Activated CD4-positive, alpha-beta T cell treated with anti-CD3 and anti-CD28 coated beads, Interleukin-2, amount 50 U/mL, for 48 hours (primary cell): ENCODE measurements at places on chromosomes 6 and 20.

DNA sequence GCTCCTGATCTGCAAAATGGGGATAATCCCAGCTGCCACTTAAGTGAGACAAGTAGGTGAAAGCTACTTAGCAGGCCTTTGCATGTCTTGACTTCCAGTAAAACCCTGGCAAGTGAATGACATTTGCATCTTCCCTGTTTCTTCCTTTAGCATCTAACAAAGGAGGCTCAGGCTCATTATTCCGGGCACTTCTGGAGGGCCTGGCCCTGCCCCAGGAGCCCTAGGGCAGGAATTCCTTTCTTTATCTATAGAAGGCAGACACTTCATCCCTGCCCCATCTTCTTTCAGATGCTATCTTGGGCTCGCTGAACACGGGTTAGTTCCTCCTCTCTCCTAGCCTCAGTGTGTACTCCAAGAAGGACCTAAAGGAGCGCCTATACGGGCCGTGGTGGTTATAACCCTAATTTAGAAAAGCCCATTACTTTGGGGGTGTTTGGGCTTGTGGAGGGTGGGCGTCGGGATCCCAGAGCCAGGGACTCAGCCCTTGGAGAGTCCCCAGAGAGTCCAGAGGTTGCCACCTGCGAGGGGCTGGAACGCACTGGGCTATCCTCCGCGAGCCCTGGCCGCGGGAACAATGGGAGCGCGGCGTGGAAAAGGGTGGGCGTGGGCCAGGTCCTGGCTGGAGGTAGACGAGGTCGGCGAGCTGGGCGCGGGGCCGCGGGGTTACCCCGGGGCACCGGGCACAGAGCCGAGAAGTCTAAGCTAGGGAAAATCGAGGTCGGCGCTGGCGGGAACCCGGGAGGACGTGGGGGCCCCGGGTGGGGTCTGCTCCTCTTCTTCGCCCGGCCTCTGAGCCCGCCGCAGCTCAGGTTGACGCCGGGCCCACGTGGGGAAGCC lies 62.8 kb upstream of the EPB41L1 start:
- no peak for DNase-seq

- no peak for DNase-seq
Observed at GRCh38 chr6:74177506-74177905, 481.5 kb downstream of the CD109 start.

GRCh38 chr6:5995949-5996713 lies 10.6 kb downstream of the NRN1 start:
- peak; percentile 54 for DNase-seq

- DNase-seq = no peak
Observed at GRCh38 chr6:46948699-46949098, 27.0 kb upstream of the ADGRF5 start.

DNA sequence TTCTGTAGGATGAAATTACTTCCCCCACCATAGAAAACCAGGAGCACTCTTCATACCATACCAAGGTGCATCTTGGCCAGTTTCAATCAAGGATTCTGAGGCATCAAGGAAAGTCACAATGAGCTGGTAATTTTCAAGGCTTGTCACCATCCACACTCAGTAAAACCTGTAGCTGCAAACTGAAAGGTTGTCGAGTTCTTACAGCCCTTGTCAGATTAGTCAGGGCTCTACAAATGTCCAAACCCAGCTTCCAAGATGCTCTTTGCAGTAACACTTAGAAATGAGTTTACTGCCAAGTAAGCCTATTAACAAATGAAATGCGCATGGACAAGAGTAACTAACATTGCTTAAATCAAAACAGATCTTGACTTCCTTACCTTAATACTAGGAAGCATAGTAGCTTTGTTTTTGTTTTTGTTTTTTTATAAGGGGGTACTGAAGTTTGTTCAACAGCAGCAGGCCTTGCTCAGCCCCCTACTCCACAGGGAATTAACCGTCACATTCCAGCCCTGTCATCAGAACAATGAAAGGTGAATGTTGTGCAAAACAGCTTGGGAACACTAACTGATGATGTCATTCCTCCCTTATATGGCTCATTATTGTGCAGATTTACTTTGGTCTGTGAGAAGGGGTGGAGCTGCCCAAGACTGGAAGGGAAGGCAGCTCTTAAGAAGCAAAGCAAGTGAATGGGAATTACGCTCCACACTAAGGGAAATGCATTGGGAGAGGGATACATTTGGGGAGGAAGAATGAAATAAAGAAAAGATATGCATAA lies 49.9 kb upstream of the TMEM30A start:
- DNase-seq = no peak

- no peak for DNase-seq
Observed at GRCh38 chr20:6702144-6702543, 65.3 kb upstream of the BMP2 start.

DNA sequence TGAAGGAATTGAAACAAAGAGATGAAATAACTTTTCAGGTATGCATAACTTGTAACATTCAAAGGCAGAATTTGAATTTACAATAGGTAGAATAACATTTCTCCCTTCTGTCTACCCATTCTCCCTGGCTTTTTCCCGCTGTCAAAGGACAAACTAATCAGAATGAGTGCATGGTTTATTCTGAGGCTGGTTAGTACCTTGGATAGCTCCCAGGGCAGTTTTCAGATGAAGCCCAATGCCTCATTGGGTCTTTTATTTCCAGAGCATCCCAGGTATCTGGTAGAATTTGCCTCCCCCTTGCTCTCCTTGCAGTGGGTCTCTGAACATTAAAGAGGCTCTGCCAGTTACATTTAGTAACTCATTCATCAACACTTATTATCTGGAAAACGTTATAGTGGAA lies 665.5 kb downstream of the BCKDHB start:
- no peak for DNase-seq

DNA sequence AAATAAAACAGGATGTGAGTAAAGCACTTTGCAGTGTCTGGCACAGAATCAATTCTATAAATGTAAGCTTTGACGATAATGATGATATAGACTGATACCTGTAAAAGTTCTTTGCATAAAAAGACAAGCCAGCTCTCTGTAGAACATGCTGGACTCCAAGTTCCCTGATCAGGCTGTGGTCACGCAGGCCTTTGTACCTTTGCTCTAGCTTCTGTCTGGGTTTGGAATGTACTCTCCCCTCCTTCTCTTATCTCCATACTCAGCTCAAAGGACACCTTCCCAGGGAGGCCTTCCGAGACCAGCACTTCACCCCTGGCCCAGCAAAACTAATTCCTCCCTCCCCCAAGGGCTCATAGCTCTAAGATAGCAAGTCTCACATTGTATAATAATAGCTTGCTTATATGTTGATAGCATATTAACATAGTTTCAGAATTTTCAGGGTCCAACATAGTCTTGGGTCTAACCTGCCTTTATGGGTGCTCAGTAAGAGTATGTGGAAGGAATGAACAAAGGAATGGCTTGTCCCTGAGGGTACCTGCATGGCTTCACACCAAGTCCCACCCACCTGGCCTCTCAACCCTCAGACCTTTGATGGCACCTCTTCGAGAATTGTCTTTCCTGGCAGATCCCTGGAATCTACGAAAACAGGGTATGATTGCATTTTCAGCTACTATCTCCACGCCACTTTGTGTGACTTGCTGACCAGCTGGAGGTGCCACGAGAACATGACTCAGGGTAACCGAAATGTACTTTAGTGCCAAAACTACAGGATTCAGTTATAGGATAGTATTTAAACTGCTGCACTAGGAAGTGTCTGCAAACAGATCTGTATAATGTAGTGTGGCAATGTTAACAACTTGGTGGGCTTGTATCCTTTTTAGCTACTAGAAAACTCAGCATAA lies 41.7 kb upstream of the PIM1 start:
- DNase-seq = no peak

- DNase-seq = no peak
Observed at GRCh38 chr6:168238159-168238909, 81.2 kb downstream of the DACT2 start.

DNA sequence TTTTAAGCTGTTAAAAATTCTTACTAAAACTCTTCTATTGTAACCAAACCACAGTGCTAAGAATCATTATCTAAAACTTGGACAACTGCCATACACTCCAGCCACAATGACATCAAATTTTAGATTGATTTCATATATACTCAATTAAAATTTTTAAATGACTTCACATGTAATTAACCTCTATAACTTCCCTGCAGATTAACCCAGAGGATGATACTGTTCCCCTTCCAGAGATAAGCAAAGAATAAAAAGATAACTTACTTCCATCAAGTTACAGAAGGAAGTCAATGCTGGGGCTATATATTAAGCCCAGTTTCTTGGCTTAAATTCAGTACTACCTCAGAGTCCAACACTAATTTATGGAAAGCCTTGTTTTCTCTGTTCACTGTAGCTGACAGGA lies 71.3 kb downstream of the ARHGAP18 start:
- DNase-seq = no peak

DNA sequence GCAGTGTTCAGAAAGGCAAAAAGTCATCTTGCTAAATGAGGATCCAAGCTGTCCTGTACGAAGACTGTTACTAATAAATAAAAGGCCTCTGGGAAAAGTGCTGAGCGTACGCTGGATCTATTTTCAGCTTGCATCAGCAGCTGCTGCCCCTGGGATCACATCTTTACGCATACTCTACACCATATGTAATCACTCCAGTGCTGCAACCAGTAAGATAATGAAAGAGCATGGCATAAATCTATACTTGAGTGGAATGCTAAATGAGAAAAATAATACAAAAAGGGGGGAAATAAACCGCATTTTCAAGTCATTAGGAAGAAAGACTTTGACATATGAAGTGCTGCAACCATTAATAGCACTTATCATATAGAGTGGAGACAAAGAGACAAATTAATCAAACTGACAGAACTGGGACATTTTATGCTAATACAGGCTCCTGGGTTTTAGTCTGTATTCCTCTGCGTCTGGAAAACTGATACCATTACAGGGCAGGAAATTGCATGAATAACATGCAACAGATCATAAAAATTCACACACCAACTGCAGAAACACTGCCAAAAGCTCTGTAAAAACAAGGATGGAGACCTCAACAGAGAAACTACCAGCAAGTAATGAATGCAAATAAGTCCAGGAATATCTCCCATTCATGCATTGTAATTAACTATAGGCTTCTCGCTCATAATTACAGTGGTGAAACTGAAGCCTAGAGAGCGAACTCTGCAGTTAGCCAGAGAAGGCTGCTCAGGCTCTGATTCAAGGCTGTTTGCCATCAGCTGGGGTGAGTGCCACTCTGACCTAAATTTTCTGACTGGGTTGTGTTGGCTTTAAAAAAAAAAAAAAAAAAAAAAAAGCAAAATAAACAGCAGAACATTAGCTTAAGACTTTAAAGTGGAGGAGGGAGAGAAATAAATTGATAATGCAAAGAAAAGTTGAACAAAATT lies 83.8 kb downstream of the GJA10 start:
- DNase-seq = no peak

DNA sequence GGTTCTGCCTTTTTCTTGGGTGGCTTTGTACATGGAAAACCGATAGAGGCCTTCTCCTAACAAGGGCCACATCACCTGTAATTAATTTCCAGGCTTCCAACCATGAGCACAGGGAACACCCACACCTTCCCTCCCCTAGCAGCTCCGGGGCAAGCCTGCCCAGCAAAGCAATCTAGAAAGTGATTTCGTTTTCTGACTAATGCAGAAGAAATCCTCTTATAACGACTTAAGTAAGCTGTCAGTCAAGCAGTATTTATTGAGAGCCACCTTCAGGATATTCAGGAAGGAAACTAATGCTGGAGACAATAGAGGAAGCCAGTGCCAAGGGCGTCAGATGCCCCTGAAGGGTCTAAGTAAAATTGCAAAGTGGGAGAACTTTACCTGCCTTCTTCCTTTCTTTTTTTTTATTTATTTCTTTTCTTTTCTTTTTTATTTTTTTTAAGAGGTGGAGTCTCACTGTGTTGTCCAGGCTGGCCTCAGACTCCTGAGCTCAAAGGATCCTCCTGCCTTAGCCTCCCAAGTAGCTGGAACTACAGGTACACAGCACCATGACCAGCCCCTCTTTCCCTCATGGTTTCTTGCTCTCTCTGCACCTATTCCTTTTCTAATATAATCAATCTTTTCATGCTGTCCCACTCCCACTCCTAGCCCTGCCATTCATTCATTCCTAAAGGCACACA lies 67.5 kb upstream of the MBOAT1 start:
- DNase-seq = no peak

DNA sequence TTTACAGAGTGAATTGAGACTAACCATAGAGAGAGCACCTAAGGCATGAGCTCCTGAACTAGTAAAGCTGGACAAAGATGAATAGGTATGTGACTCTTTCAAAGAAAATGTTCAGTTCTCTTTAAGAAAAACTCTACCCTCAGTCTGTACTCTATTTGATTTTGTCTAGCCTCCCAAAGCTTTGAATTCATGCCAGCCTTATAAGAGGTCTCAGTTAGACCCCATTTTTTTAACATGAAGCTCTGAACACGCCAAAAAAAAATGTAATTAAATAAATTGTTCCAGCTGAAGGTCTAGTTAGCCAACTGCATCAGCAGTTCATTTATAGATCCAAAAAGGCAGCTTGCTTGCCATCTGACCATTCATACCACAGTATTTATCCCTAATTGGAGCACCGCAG lies 71.6 kb downstream of the COL9A1 start:
- DNase-seq = no peak

GRCh38 chr6:115643762-115644161 lies 416.9 kb downstream of the FRK start:
- no peak for DNase-seq

DNA sequence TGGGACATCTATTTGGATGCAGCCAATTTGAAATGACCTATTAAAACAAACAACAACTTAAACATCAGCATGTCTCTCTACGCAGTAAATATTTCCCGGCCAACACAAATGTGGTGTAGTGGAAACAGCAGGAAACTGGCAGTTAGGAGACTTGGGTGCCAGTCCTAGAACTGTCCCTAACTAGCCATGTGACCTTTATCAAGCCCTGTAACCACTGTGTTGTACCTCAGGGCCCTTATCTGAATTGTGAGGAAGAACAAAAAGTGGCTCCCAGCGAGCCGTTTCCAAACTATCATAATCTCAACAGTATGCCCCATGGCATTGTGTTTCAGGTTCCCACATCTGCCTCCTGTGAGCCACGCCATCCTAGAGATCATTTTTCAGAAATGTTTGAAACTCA lies 124.5 kb downstream of the IMPG1 start:
- DNase-seq = no peak

- no peak for DNase-seq
Observed at GRCh38 chr20:43913291-43914025, 1.2 kb upstream of the TOX2 start.

DNA sequence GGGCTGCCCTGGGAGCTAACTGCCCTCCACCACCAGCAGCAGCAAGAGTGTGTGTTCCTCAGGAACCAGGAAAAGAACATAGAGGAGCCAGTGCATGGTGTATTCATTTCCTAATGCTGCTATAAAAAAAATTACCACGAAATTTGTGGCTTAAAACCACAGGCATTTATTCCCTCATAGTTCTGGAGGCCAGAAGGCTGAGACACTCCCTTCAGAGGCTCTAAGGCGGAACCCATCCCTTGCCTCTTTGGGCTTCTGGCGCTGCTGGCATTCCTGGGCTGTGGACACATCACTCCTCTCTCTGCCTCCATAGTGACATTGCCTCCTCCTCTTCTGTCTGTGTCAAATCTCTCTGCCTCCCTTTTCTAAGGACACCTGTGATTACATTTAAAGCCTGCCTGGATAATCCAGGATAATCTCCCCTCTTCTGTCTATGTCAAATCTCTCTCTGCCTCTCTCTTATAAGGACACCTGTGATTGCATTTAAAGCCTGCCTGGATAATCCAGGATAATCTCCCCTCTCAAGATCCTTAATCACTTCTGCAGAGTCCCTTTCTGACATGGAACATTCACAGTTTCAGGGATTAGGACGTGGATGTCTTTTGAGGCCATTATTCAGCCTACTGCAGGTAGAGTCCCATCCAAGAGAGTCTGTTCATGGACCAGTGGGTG lies 54.7 kb downstream of the NDUFAF5 start:
- DNase-seq = no peak
